ENCODE measurements at places on chromosomes 6 and 20.

DNA sequence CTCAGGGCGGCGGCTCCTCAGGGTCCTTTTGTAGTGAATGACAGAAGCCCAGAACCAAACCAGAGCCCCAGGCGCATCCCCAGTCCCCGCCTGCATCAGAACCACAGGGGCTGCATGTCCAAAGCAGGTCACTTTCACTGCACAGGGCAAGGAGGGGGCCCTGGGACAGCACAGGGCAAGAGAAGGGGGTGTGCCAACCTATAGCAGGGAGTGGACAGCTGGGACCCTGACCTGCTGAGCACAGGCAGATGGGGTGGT is 501.4 kb downstream of the PREX1 start:
- DNase-seq = no peak

DNA sequence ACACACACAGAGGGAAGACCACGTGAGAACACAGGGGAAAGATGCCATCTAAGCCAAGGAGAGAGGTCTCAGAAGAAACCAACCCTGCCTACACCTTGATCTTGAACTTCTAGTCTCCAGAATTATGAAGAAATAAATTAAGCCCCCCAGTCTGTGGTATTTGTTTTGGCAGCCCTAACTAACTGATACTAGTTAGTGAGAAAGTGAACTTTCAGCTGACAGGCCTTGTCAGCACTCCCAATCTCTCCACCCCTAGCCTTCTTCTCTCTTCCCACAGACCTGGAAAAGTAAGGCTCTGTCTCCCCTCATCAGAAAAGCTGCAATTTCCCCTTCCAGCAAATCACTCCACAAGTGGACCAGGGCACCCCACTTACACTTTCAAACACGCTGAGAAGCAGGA is 108.6 kb upstream of the CDYL start:
- DNase-seq = no peak

GRCh38 chr20:44762466-44763140 is 16.9 kb downstream of the KCNK15 start:
- peak; percentile 43 for DNase-seq

GRCh38 chr6:168355716-168356522 is 36.3 kb upstream of the DACT2 start:
- peak; percentile 55 for DNase-seq

DNA sequence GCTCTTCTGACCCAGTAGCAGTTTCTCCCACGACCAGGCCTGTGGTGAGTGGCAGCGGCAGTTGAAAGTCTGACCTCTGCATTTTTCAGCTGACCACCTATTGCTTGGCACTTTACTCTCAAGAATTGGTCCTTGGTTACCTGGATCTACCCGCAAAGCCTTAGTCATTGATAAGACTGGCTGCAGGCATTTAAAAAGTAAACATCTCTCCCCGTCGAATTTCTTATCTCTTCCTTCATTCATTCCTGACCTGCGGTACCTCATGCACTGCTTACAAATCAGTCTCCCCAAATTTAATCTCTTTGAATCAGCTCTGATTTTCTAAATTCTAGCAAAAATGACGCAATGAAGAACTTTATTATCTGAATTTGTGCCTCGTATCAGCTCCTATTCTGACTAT is 26.1 kb upstream of the IPCEF1 start:
- no peak for DNase-seq

DNA sequence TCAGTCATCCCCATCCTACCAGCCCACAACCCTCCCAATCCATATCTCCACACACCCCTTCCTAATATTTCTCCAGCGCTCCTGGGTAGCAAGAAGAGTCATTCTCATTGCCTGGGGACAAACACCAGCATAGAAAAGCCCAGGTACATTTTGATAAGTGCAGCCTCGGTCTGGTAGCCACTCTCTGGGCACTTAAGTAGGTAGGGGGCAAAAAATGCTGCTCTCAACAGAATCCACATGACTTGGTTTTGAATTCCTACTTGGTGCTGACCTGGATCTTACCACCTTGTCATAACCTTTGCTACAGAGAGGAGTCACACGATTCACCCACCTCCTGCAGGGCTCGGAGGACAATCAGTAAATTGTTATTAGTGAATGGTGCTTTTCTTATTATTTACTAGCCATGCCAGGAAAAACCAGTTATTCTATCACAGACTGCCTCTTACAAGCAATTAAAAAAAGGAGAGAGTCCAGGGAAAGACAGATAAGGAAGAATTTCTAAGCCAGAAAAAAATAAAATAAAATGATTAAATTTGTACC is 249.1 kb downstream of the LY86 start:
- DNase-seq = no peak

GRCh38 chr20:32512047-32512385 is 73.1 kb downstream of the NOL4L start:
- DNase-seq = no peak

DNA sequence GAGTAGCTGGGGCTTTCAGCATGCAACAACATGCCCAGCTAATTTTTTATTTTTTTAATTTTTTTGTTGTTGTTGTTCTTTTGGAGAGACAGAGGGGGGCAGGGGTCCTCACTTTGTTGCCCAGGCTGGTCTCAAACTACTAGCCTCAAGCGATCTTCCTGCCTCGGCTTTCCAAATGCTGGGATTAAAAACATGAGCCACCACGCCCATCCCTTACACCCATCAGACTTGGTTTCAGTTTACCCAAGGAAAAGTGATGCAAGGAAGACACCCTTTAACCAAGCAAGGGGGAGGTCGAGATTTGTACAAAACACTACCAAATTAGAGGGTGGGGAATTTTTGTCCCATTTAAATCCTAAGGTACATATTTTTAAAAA is 210.1 kb downstream of the ARHGAP18 start:
- no peak for DNase-seq

GRCh38 chr6:151916075-151916474 is 108.6 kb downstream of the ESR1 start:
- no peak for DNase-seq

DNA sequence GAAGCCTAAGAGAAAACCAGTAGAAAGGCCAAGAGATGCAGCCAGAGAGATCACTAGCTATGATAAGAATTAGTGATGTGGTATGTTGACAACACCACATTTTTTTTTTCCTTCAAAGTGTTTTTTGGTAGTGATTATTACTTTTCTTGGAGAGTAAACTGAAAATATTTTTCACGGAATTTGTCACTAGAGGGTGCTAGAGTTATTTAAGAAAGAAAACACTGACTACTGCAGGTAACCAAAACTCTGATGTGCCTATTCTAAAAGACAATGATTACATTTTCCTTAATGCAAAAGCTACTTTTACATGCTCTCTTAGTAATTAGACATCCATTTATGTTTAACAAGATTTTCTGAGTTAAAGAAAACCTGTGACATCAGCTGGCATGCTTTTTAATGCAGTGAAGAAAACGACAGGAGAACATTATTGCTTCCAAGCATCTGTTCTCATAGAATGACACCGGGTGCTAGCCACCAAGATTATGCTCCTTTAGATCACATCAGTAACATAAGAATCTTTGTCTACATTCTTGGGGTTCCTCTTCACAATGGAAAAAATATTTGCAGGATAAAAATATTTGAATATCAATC is 28.8 kb downstream of the RWDD2A start:
- DNase-seq = no peak

DNA sequence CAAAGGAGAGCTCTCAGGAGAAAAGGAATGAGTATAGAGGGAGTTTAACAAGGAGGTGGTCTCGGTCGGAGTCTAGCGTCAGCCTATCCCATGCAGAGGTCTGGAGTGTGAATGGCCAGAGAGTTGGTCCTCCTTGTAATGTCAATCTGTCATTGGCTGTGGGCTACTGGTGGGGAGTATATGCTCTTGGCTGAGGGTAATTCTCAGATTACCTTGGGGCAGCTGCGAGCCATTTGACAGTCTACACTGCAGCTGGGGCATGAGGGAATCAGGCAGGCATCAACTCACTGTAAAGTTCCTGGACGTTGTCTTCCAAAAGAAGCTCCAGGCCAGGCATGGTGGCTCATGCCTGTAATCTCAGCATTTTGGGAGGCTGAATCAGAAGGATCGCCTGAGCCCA is 48.1 kb downstream of the EBF4 start:
- DNase-seq = no peak

- no peak for DNase-seq
These were observed 3.0 kb upstream of the CDH26 start for GRCh38 chr20:59955131-59955796.

GRCh38 chr20:58894652-58895447 is 42.3 kb downstream of the GNAS start:
- DNase-seq = no peak

DNA sequence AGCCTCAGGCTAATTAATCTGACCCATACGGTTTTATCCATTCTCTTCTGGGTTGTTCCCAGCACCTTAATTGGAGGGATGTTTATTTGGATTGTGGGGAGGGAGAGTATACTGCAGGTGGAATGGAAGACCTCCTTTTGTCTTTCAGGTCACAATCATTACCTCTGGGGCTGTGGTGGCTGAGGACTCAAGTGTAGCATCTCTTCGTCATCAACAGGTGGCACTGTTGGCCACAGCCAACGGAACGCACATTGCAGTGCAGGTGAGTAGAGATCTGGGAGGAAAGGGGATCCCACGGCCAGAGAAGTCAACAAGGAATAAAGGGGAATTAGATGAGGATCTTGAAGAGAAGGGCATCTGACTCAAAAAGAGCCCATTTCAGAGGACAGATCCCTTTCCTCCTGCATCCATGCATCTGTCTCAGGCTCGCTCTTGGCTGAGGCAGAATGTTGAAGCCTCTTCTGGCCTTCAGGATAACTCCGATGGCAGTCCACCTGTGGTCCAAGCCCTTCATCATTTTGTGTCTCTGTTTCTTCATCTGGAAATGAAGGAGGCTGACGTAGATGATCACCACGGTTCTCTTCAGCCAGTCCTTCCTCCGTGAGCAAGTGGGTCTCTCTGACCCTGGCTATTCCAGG is 3.2 kb upstream of the DEF6 start:
- DNase-seq = peak; percentile 45

GRCh38 chr6:47743744-47744143 is 38.1 kb upstream of the OPN5 start:
- no peak for DNase-seq

DNA sequence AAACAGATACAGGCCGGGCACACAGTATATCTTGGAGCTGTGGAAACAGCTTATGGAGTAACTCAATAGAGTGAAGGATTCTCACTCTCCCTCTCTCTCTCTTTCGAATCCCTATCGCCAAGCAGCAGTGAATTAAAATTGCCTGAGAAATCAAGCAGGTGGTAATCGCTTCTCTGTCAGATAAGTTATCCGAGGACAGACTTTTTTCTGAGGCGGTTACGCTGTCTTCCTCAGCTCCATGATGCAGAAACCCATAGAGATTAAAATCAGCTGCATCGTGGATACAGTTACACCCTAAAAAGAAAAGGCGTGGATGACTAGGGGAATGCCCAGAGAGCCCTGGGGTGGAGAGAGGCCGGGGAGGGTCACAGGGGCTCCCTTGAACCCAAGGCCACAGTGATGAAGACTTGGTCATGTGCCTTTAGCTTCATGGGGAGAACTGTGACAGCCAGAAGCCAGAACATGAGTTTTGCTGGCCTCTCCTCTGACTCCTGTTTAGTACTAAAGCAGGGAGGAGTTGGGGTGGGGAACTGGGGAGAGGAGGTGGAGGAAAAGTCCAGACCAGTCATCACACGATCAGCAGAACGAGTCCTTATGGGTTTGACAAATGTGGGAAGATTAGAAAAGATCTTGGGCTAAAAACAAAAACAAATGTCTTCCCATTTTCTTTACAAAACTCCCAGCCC is 138.8 kb upstream of the JARID2 start:
- DNase-seq = no peak

GRCh38 chr20:32484225-32484957 is 100.7 kb downstream of the NOL4L start:
- peak; percentile 53 for DNase-seq

- DNase-seq = no peak
These were observed 58.6 kb downstream of the NOL4L start for GRCh38 chr20:32526541-32526940.

- DNase-seq = no peak
These were observed 11.5 kb downstream of the ITPR3 start for GRCh38 chr6:33632558-33633039.

DNA sequence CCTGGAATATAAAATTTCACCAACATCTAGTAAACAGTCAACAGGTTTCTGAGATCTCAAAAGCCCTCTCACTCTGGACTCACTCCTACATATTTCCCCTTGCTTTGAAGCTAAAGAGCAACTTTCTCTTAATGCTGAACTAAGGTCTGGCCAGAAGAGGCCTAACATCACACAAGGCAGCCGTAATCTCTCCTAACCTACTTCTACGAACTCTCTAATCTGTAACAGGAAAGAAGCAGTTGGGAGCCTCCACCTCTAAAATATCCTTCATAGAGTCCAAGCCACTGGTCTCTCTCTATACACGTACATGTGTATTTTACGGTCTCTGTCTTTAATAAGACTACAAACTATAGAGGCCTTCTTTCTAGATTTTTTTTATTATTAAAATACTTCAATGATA is 72.0 kb downstream of the REV3L start:
- no peak for DNase-seq

DNA sequence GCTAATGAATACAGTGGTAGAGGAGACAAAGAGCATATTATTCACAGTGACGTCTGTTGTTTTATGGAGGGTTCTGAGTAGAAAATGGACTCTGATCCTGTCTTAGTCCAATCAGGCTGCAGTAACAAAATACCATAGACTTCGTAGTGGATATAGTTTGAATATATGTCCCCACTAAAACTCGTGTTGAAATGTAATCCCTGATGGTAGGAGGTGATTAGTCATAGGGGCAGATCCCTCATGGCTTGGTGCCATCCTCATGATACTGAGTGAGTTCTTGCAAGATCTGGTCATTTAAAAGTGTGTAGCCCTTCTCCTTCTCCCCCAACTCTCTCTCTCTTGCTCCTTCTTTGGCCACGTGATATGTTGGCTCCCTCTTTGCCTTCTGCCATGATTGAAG is 82.5 kb downstream of the CD83 start:
- DNase-seq = no peak

DNA sequence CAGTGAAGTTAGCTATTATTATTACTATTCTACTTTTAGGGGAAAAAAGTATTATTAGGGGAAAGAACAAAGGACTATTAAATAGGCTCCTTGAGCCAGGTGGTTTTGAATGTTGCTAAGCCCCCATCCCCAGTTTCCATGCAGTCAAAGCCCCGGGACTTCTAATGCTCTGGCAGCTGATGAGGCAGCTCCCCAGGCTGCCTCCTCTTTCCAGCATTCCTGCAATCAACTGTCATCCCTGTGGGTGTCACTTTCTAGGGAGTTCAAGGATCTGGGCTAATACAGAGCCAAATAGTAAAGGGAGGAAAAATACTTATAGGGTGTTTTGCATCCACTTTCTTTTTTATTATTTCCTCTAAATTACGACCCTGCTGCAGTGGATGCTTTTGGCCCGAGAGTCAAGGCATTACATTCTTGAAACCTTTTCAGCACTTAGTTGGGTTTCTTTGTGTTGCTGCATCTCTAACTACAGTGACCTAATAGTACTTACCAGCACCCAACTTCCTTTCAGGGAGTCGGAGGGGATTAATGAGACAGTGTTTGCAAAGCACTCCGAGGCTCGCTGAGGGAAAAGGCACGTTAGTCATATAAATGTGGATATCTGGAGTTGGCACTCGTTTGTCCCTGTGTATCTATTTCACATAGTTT is 303.9 kb upstream of the MAP3K7 start:
- DNase-seq = no peak

GRCh38 chr6:71737953-71738352 is 148.4 kb upstream of the RIMS1 start:
- DNase-seq = no peak

GRCh38 chr20:33442136-33443005 is 1.2 kb downstream of the SNTA1 start:
- no peak for DNase-seq

GRCh38 chr20:37541326-37541725 is 13.7 kb upstream of the BLCAP start:
- peak; percentile 2 for DNase-seq

GRCh38 chr20:51541189-51542032 is 1.1 kb downstream of the NFATC2 start:
- peak; percentile 92 for DNase-seq

- DNase-seq = no peak
These were observed 85.8 kb upstream of the CCDC167 start for GRCh38 chr6:37585523-37585905.
